ENCODE measurements at places on chromosomes 5 and 9. TPM values are rescaled to one million over a fixed set of nuclear protein-coding genes. Genes with fewer than 3 reads are reported as not detected.

DNA sequence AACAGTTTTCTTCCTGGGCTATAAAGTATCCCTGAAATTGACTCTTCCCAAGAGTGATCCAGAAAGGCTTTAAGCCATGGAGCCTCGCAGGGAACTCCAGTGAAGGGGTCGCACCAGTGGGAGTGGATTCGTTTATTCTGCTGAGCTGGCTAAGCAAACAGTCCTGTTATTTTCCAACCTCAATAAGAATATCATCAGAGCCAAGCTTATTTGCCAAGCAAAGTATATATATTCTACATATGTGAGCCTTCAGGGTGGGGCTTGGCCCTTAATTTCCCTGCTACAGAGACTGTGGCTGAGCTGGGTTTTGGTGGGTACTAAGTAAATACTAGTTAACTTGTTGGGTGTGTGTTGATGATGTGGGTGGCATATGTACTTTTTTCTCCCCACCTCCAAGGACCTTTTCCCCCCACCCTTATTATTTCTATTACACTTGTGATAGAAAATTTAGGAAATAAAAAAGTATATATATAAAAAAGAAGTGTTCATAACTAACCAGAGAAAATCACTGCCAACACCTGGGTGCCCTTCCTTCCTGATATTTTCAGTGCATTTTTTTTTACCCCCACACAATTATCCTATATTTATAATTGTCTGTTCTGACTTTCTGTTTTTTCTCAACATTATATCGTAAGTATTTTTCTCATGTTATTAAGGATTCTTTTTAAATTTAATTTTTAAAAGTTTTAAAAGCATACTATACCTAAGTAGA, 5.3 kb downstream of the GSN start:
- DNase-seq, result no peak

- DNase-seq, result no peak
Observed at GRCh38 chr9:105313238-105313637, 68.8 kb downstream of the SLC44A1 start.

DNA sequence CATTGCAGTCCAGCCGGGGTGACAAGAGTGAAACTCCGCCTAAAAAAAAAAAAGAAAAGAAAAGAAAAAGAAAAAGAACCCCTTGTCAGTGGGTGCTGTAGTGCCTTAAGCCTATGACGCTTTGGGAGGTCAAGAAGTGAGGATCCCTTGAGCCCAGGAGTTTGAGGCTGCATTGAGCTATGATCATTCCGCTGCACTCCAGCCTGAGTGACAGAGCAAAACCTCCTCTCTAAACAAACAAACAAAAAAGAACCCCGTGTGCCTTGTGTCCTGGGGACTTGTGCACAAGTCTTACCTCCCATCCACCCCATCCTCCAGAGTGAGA, 33.5 kb upstream of the STXBP1 start:
- DNase-seq, result no peak

DNA sequence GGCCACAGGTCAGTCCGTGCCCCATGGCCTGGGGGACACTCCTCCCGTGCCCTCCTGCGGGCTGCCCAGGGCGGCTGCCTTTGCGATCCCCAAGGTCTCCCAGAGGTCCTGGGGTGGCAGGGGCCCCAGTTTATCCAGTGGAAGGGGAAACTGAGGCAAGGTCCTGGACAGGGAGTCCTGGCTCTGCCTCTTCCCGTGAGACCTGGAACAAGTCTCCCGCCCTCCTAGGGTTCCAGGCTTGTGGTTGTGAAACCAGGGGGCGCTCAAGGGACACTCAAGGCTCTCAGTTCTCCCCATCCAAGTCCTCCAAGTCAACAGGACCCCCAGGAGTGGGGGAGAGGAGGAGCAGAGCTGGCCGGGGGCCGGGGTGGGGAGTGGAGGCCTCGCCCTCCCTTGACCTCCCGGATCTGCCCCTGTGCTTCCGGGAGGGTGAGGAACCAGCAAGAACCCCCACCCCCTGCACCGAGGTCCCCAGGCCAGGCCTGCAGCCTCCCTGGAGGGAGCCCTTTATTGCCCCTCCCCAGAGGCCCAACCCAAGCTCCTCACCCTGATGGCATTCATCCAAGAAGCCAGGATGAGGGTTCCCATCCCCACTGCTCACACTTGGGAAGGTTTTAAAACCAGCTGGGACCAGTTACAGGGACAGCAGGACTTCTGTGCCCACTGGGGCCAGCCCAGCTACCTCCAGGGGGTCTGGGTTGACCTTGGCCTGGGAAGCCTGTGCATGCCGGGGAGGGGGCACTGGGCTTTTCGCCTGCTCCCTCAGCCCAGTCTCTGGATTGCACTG, 24.7 kb upstream of the TMEM250 start:
- no peak for DNase-seq

DNA sequence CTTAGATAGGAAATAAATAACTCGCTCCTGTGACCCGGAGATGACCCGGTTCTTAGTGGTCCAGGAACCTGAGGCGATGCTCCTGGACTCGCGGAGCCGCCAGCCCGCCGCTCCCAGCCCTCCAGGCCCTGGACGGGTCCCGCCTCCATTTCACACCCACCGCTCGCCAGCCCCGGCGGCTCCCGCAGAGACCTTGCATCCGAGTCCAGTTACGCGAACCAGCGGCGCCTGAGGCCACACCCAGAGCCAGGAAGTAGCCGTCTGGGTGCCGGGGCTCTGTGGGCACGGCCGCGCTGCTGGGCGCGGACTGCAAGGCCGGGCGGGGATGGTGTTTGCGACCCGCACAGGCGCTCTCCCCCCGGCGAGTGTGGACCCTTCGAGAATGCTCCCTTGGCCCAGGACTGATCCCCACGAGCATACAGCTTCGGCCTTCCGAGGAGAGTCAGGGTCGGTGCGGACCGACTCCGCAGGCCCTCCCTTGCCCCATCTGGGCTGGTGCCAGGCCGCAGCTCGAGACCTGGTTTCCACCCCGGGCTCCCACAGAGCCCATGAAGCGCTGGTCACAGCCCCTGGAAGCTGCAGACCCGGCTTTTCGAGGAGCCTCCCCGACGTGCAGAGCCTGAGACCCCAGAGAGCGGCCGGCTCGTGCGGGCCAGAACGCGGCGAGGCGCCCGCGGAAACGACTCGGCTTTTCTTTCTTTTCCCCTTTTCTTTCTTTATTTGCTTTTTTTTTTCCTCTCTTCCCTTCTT, 5.2 kb upstream of the BARX1 start:
- DNase-seq, result no peak

The CDK9 gene
- 111 TPM for total RNA-seq
